Suppressor macrophage treated with lipopolysaccharide for 4 hours (primary cell): ENCODE measurements at places on chromosomes 5 and 9.

DNA sequence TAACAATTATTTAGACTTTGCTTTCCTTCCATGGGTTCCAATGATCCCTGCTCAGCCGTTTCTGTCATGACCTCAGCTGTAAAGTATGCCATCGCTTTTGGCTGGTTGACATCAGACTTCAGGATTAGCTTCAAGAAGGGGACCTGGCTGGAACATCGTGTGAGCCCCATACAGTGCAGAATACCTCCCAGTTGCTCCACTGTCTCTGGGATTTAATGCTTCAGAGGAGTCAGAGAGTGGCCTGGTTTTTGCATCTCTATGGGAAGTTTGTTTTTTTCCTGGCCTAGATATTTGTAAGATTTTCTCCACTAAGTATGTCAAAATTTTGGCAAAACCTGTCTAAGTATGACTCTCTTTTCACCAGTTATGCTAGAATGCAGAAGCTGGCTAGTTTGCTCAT lies 216.9 kb downstream of the GABBR2 start:
- no peak for DNase-seq

DNA sequence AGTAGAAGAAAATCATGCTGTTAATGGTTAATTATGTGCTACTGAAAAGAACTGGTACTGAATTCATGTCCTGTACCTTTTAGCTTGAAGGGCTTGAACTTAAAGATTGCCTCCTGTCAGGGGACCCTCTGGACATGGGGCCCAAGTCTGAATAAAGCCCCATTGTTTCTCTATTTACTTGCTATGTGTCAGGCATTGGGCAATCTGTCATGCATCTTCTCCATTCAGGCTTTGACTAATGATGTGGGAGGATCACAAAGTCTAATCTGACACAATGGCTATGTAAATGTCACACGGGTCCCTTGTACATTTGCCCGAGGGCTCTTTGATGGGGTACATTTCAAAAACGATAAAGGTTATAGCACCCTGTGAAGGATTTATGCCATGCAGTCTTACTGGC lies 64.0 kb upstream of the TUSC1 start:
- no peak for DNase-seq

- DNase-seq: no peak
These were observed 191.4 kb downstream of the SEMA5A start for GRCh38 chr5:9354336-9355081.

DNA sequence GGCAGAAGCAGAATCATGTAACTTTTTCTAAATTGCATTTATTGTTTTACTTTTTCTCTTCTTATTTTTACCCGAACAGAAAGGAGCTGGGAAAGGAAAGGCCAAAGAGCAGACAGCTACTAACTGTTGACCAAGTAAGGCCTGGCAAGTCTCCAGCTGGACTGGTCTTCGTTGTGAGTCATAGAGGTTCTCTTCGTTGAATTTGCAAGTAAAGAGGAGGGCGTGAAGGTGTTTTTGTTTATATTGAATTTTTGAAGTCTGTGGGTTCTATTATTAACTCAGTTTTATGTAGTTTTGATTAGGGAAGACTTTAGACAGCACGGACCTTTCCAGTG lies 416.5 kb upstream of the CCNH start:
- no peak for DNase-seq

- no peak for DNase-seq
These were observed 373.1 kb downstream of the MAT2B start for GRCh38 chr5:163878490-163878889.

DNA sequence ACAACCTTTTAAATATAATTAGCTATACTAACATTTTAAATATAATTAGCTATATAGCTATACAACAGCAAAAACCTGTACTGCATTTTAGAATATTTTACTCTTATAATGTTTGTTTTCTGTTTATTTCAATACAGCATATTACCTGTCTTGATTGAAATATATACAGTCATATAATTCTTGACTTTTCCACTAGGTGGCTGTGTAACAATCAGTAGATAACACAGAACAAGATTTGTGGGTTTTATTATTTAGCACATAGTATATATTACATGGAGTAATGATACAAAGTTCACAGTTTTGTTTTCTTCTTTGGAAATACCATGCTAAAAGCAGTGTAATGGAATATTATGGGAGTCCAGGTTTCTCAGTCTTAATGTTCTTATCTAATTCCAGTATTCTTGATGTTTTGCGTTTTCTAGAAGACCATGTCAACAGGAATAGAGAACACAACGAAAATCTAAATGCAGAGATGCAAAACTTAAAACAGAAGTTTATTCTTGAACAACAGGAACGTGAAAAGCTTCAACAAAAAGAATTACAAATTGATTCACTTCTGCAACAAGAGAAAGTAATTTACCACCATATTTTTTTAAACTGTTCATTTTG lies 13.3 kb downstream of the HMMR start:
- DNase-seq: no peak

DNA sequence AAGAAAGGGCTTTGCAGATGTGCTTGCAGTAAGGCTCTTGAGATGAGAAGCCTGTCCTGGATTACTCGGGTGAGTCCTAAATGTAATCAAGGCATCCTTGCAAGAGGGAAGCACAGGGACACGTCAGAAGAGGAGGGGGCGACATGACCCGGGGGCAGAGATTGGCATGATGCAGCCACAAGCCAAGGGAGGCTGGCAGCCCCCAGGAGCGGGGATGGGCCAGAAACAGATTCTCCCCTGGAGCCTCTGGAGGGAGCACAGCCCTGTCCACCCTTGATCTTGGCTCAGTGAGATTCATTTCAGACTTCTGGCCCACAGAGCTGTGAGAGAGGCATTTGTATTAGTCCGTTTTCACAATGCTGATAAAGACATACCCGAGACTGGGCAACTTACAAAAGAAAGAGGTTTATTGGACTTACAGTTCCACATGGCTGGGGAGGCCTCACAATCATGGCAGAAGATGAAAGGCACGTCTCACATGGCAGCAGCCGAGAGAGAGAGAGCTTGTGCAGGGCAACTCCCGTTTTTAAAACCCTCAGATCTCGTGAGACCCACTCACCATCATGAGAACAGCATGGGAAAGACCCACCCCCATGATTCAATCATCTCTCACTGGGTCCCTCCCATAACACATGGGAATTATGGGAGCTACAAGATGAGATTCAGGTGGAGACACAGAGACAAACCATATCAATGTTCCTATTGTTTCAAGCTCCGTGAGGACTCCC lies 76.1 kb downstream of the ADAMTS2 start:
- no peak for DNase-seq

GRCh38 chr9:95980262-95981125 lies 105.0 kb downstream of the ERCC6L2 start:
- DNase-seq: peak; percentile 56

- no peak for DNase-seq
These were observed 80.3 kb downstream of the BOD1 start for GRCh38 chr5:173535976-173536639.
